ENCODE measurements at places on chromosomes 12 and 14.
A peak's percentile ranks its signal among the peaks of the same experiment; 100 is the strongest.

DNA sequence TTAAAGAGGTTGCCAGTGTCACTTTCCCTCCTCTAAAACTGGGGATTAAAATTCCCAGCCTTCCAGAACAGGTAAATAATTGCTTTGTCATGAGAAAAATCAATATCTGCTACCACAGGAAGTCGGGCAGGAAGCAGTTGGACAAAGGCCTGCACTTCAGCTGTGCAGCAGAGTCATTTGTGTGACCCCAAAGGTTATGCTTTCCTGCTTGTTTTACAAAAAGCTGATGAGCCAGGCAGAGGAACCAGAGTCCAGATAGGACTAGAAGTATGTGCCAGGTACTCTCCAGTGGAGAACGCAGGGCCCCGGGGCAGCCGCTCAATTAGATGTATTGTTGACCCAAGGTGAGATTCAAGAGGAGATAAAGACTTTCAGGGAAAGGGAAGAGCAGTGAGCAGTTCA lies 117.1 kb upstream of the FRMD6 start:
- no peak for DNase-seq

DNA sequence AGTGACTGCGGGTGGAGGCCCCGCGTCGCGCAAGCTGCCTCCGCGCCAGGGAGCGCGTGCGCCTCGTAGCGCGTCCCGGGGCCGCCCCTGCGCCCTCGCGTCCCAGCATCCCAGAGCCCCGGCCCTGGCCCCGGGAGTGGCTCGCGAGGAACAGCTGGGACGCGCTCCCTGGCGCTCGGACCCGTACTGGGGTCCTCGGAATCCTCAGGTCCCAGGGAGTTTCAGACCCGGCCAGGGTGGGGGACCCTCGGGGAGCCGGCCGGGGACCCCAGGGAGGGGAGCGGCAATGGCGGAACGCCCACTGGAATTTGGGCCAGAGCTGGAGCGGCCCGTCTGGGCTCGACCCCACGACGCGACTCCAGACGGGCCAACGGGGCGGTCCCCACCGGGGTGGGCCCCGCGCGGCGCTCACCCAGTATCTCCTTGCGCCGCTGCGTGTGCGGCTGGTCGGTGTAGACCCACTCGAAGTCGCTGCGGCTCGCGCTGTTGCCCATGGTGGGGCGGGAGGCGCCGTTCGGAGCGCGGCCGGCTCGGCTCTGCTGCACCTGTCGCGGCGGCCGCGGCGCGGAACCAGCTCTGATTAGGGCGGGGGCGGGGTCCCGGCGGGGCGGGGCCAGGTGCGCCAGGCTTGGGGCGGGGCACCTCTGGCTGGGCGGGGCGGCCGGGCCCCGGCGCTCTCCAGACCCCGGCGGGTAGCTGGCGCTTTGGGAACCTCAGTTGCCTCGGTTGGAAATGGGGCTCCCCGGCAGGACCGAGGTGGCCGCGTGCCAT lies at the start of gene DEGS2:
Gene DEGS2 (minus strand): TSS at position 552 of the 771 bp plus-strand sequence. CDS start 58 bp downstream, at position 494.
- peak; percentile 27 for DNase-seq

DNA sequence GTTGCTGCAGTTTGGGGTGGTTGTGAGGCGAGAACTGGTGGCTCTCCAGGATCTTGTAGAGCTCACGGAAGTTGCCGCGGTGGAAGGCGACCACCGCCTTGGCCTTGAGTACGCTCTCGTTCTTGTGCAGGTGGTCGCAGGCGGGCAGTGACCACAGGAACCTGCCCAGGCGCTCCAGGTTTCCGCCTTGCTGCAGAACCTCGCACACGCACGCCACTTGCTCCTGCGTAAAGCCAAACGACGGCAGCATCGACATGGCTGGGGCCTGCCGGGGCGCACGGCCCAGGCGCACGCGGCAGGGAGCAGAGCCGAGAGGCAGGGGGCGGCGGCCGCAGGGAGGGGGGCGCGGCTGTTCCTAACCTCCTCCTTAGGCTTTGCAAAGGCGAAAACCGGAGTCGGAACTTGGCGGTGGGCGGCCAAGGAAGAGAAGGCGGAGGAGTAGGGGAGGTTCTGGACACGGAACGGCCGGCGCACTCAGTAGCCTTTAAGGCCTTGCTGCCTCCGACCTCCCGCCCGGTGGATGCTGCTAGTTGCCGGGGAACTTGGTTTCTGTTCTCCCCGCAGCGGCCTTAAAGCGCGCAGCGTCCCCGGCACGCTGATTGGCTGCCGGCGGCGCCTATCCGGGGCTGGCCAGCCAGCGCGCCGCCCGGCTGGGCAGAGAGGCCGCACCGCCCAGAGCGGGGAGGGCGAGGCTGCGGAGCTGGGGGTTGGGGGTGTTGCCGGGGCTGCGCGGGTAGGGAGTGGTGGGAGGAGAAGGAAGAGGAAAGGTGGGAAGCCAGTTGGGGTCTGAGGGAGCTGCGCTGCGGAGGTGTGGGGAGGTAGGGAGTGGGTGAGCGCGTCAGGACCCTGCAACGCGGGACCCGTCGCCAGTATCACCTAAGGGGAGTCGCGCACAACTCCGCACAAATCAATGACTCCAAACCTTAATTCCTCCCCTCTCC lies at the start of gene SIX1:
Gene SIX1 (minus strand): TSS at position 544 of the 941 bp plus-strand sequence. CDS start 288 bp downstream, at position 256.
- no peak for DNase-seq

GRCh38 chr12:75977952-75978671 lies 53.5 kb downstream of the PHLDA1 start:
- DNase-seq, result peak; percentile 40

DNA sequence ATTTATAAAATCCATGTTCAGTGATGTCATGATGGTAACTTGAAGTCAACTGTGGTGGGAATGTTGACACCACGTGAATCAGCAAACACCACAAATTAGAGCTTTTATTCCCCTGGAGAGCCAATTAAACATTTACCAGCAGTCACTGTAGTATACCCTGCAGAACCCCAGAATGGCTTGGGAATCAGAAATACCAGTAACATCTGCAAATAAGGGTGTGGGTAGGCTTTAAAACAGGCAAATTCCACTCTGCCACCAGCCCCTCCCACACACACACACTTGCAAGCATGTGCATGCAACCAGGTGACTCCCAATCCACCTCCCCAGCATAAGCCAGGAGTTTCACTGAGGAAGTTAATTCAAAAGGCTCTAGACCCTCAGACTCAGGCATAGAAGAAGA lies 63.6 kb upstream of the TMEM263 start:
- no peak for DNase-seq

GRCh38 chr14:55054098-55054497 lies 2.7 kb downstream of the MAPK1IP1L start:
- DNase-seq, result no peak

All from stimulated activated CD8-positive, alpha-beta memory T cell treated with anti-CD3 and anti-CD28 coated beads, Interleukin-4, amount 100 ng/mL, for 1 hour (primary cell).